ENCODE measurements at places on chromosomes 2 and 18.

- no peak for DNase-seq
These were observed 38.0 kb downstream of the KCNE4 start for GRCh38 chr2:223090039-223090438.

DNA sequence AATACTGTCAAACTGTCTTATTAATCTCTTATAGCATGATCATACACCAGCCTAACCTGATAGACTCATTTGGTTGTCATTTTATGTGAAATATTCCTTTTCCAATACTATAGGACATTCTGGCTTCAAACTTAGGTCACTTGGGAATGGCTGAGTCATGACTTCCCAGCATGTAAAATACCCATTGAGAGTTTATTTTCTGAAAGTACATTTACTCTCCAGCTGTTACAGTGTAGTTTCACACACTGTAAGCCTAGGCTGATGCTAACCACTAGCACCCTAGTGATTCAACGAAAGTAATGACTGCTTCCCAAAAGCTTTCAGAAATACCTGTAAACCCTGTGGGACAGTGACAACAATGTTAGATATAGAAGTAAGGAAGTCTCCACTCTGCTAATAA, 93.8 kb downstream of the FIGN start:
- DNase-seq = no peak

DNA sequence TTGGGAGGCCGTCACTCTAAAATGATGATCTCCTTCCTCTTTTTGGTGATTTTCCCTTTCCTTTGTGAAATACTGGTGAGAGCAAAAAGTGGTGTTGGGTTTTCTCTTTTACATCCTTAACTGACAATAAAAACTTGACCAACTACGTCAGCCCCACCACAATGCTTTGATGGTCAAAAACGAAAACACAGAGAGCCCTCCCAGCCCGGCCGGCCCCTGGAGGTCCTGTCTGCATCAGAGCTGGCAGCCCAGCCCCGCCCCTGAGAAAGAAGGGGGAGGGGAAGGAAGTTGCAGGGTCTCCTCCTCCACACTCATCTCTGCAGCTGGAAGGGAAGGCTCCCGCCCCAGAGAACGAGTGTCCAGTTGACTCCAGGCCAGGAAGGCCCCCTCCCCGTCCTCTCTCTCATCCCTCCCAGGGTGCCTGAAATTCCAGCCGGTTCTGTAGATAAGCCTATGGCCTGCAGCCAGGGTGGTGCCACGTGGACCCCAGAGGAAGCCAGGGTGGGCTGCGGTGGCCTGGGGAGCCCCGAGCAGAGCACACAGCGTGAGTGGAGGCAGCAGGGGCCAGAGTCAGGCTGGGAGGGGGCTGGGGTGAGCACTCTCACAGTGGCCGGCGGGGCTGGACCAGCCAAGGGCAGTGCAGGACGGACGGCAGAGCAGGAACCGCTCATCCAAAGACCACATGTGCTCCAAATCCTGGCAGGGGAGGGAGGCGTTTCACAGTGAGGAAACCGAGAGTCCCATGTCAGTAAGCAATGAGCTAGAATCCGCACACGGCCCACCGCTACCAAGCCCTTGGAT, 19.8 kb downstream of the BIN1 start:
- no peak for DNase-seq

DNA sequence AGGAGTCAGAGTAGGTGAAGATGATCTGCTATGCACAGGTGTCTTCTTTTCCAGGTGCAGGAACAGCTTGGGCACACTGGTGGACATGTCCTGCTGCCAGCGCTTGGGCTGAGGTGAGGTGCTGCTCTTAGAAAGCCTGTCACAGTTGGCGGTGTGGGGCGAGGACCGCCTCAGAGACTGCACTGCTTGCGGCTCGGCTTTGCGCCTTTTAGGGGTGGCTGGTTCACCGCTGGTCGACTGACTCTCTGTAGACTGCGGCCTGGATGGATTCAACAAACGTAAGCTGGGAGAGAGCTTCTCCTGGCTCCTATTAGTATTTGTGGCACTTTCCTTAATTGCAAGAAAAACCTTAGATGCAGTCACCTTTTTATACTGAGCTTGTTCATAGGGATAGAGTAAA, 1.7 kb downstream of the MSL3B start:
- DNase-seq = no peak

GRCh38 chr2:46383784-46384456, 86.7 kb downstream of the EPAS1 start:
- no peak for DNase-seq

DNA sequence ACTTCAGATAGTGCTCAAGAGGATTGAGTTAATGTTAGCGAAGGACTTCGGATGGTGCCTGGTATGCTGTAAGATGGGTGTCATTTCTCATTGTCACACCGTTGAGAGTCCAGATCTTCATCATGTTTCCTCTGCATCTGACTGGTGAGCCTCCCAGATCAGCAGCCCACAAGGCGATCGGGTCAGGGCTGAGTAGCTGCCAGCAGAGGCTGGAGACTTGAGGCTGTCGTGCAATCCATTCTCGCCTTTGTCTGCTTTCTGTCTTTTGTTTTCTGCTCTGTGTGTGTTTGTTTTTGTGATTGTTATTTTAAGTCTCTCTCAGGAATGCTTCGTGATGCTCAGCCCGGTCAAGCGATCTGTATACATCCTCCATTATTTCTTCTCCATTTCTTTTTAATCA, 95.8 kb downstream of the TGOLN2 start:
- no peak for DNase-seq

DNA sequence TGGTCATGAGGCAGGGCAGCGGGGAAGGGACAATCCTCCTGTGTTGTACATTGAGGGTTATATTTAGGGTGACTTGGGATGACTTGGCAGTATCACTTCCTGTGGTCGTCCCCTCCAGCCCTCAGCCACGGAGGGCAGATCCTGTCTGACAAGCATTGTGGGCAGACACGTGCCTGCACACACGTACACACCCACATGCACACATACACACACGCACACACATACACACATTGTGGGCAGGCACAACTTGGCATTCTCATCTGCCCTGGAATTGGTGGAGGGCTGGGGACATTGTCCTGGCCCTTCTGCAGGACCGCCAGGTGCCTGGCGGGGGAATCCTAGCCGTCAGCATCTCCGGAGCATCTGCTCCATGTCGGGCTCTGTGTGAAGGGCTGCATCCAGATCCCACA, 47.6 kb downstream of the ODC1 start:
- DNase-seq = no peak

- no peak for DNase-seq
These were observed 200.6 kb downstream of the MGAT5 start for GRCh38 chr2:134454426-134454825.

- no peak for DNase-seq
These were observed 34.7 kb downstream of the PTPN18 start for GRCh38 chr2:130390460-130391057.

DNA sequence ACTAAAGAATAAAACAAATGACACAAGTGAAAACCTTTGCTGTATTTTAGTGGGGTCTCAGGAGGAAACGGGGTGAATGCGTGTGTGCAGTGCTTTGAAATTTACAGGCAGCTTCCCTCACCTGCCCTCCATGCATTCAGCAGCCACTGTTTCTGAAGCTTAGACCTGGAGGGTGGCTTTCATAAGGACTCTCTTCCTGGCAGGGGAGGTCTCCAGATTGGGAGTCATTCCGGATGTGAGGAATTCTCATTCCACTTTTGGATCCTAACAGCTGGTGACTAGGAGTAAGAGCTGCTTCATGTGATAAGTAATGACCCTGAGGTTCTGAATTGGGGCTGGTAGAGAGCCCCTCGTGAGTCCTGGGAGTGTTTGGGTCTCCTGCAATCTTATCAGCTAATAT, 192.5 kb downstream of the SH3BP4 start:
- DNase-seq = no peak

DNA sequence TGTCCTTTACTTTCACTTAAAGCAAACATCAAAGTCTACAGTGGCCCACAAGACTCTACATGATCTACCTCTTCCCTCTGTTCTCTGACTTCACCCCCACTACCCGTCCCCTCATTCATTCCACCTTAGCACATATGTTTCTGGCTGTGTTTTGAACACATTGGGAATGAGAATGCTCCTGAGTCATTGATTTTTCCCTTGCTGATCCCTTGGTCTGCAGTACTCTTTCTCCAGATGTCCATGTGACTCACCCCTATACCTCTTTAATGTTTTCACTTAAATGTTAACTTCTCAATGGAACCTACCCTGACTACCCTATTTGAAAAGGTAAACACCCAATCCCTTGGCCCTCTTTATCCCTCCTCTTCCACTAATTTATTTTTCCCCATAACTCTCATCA, 30.7 kb upstream of the FRZB start:
- no peak for DNase-seq

DNA sequence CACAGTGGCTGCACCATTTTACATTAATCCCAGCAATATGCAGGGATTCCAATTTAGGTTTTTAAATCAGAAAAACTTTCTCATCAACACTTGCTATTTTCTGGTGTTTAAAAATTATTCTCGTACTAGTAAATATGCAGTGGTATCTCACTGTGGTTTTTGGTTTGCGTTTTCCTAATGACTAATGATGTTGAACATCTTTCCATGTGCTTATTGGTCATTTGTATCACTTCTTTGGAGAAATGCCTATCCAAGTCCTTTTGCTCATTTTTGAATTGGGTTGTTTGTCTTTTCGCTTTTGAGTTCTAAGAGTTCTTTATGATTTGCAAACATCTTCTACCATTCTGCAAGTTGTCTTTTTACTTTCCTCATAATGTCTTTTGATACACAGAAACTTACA, 62.1 kb upstream of the TCF7L1 start:
- DNase-seq = no peak

DNA sequence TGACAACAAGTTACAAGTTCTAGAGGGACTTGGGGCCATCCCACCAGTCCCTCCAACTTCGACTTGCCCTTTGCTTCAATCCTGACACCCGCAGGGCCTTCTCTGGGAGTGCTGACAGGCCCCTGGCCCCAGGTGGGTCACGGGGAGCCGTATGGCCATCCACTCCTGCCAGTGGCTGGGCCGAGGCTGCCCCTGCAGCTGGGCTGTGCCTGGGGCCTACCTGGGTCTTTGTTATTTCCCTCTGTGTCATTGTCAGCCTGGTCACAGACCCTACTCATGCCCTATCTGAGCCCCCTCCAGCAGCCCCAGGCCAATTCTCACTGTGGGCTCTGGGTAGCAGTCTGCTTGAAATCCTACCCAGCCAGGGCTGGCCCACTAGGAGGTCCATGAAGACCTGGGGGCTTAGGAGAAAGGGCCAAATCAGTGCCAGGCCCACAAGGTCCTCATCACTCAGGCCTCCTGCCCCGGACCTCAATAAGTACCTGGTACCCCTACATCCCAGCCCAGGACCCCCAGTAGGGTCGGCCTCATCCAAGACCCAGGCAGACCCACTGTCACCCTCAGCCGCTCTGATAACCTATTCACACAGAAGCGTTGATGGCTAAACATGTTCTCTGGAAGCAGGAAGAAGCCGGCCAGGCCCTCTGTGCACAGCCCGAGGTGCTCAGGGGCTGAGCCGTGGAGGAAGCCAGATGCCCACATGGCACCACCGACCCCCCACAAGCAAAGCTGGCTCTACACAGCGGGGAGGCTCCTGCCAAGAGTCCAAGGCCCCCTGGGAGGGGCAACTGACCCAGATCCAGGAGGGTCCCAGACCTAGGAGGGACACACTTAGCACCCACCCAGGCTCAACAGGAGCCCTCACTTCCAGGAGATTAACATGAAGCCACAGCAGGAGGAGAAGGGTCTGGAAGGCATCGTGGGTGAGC, 57.7 kb downstream of the BIN1 start:
- no peak for DNase-seq

DNA sequence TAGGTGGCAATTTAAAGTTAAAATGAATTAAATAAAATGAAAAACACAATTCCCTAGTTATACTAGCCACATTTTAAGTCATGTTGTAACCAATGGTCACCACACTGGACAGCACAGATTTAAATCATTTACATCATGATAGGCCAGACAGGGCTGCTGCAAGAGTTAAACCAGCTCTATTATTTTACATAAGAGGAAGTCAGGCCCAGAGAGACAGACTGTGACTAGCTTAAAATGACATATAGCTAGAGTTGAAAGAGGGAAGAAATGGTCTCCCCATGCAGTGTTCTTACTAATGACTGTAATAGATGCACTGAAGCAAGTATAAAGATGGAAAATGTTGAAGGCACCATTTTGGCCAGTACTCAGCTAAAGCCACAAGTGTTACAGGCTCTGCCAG, 69.6 kb downstream of the SLC66A3 start:
- DNase-seq = no peak

GRCh38 chr2:143489145-143489544, 359.9 kb downstream of the ARHGAP15 start:
- no peak for DNase-seq

- DNase-seq = no peak
These were observed 81.5 kb upstream of the YWHAQ start for GRCh38 chr2:9712263-9712662.

GRCh38 chr2:119319593-119319992, 47.0 kb downstream of the C2orf76 start:
- DNase-seq = no peak

DNA sequence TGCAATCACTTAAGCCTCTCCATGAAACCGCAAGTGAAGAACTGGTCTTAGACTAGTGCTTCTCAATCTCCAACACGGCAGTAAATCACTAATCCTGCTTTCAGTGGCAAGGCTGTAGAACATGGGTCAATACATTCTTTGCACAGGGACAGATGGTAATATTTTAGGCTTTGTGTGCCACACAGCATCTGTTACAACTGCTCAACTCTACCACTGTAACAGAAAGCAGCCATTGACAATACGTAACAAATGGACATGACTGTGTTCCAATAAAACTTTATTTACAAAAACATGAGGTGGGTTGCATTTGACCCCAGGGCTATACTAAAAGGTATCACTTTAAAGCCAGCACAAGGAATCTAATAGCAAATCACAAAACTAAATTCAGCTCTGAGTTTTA, 51.1 kb downstream of the RNF152 start:
- no peak for DNase-seq

DNA sequence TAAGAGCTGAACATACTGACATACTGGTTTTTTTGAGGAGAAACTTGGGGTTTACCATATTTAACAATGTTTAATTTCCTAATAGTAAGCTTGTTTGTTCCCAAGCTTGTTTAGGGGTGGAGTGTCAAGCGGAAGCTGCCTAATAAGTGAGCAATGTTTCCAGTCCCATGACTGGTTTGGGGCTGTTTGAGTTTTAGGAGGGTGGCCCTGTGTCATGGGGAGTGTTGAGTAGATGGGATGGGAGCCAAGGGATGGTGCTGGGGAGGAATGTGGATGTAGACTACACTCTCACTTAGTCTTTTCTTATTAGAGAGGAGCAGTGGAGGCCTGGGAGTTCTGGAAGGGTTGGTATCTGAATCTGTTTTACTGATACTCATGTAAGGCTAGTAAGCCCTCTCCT, 128.5 kb downstream of the TANC1 start:
- DNase-seq = no peak

- no peak for DNase-seq
These were observed 559 bp downstream of the TMEM37 start for GRCh38 chr2:119431976-119432850.

DNA sequence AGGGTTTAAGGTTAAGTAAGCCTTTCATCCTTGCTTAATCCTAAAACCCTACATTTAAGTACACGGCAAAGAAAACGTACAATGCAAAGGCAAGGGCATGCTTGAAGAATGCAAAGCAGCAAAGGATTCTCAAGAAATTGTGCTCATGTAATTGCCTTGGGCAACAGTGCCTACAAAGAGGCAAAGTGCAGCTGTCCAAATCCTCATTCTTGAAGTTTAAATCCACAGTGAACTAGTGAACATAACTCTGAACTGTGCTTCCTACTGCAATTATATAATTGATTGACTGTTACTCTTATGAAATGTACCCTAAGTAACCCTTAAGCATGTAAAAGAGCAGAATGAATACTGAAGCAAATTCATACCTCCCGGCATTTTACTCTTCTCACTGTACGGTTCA, 85.4 kb downstream of the MAP3K20 start:
- no peak for DNase-seq

GRCh38 chr2:236700703-236701102, 131.1 kb downstream of the ACKR3 start:
- no peak for DNase-seq

Measured in SW 1271 (cell line).